ENCODE measurements at places on chromosomes 1 and 21. TPM values are rescaled to one million over a fixed set of nuclear protein-coding genes. Genes with fewer than 3 reads are reported as not detected.

DNA sequence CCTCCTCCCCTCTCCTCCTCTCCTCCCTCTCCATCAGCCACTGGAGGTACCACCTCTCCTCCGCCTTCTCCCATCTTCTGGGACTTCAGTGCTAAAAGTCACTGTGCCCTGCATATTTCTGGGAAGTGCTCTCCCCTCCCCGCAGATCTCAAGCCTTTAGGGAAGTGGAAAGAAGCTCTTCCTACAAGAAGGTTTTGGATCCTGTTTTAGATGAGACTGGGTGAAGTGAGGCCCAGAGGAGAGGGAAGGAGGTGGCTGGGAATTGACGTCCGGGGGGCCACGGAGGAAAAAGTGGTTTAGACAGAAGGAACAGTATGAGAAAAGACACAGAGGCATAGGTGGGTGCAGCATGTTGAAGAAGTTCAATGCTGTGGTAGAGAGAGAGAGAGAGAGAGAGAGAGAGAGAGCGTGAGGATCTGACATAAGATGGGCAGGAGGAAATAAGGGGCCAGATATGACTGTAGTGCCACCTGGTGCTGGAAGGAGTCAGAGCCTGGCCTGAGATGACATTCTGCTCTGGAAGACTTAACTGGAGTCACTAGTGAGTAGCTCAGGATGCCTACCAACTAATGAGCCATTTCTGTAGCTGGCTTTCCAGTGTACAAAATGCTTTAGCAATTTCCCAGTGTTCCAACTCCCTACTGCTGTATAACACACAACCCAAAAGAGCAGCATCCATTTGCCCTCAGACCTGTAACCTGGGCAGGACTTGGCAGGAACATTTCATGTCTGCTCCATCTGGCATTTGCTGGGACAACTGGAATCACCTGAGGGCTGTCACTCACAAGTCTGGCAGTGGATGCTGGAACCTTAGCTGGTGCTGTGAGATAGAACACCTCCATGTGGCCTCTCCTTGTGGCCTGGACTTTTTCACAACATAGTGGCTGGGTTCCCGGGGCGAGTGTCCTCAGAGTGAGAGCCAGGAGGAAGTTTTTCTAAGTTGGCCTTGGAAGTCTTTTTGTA lies 16.6 kb upstream of the ZSCAN20 start:
- no peak for DNase-seq

Gene OR2L2
- total RNA-seq = not detected

DNA sequence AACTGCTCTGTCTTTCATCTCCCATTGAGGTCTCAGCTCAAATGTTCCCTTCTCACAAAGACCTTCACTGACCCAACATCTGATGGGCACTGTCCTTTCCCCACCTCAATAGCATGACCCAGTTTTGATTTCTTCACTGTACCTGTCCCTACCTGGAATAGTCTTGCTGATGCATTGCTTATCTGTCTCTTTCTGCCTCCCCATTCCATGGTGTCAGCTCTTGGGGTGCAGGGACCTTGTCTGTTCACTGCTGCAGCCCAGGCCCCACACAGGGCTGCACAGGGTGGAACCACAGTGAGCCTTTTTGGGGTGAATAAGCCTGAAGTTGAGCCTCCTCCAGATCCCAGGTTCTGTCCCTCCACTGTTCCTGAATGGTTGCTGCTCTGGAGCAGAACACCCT lies 414.9 kb downstream of the PTPRU start:
- DNase-seq = no peak

- no peak for DNase-seq
Observed at GRCh38 chr1:226563666-226564065, 15.1 kb downstream of the STUM start.

- no peak for DNase-seq
Observed at GRCh38 chr1:204384636-204385352, 25.1 kb upstream of the PLEKHA6 start.

Gene USH2A
- total RNA-seq = not detected

GRCh38 chr1:65097076-65097475 lies 50.9 kb upstream of the AK4 start:
- no peak for DNase-seq

Gene FCMR
- total RNA-seq = 0.71 TPM

DNA sequence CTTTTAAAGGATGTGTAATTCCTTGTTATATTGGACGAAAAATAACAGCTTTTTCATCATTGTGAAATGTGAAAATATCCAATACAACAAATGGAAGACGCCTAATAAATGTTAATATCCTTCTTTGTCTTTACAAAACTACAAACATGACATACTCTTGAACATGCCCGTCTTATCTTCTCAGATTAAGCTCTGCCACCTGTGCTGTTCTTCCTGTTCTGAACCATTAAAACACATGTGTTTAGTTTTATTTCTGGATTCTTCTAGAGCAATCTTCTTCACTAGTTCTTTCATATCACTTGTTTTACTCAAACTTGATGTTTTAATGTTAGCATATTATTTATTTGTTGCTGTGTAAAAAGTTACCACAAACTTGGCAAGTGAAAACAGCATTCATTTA lies 147.0 kb downstream of the CLEC20A start:
- DNase-seq = no peak

Gene MPC2
- 15.4 TPM for total RNA-seq

Gene EXOSC10
- total RNA-seq = 64.1 TPM

Gene ZNF644
- 38.5 TPM for total RNA-seq

GRCh38 chr1:8404460-8405370 lies 86.8 kb downstream of the SLC45A1 start:
- no peak for DNase-seq

DNA sequence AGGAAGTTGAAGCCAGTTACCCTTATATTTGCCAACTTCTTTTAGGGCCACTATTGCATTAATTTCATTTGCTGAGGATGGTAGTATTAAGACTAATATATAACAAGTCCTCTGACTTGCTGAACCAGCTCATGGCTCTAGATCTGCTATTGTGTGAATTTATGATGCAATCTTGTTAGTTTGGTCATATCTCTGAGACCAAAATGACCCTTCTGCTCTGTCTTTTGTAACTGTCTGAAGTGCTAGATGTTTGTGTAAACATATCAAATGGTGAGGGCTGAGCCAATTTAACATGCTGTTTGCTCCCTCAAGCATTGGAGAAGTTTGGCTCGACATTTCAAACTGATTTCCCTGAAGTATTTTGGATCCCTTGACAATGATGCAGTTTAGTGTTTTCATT lies 106.9 kb upstream of the PTGFR start:
- DNase-seq = no peak

DNA sequence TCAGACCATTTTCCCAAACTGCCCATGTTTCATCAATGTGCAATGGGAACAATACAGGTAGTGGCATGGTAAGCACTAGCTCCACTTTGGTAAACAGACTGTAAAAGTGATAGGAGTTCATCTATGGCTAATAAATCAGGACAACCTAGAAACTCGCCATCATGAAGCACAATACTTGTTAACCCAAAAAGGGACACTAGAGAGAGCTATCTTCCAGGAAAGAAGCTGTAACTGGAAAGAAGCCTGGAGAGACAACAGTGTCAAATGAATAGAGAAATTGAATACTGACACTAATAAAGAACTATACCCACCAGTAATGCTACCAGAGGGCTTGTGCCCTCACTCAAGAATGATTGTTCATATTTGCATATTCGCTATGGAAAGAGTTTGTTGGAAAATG lies 164.7 kb upstream of the RGS18 start:
- no peak for DNase-seq

DNA sequence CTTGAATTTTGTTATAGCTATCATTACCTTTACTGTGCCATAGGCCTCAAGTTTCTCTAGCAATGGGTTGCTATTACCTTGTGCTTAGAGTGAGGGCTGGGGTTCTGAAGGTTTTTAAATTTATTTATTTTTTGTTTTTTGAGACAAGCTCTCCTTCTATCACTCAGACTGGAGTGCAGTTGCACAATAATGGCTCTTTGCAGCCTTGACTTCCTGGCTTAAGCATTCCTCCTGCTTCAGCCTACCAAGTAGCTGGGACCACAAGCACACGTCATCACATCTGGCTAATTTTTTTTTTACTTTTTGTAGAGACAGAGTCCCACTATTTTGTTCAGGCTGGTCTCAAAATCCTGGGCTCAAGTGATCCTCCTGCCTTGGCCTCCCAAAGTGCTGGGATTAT lies 41.5 kb downstream of the SNX27 start:
- DNase-seq = no peak

Gene FLVCR1
- 4.0 TPM for total RNA-seq

GRCh38 chr21:16535626-16536025 lies 805.8 kb downstream of the USP25 start:
- DNase-seq = no peak

GRCh38 chr1:207404849-207405525 lies 49.1 kb upstream of the CR2 start:
- DNase-seq = peak; percentile 31

DNA sequence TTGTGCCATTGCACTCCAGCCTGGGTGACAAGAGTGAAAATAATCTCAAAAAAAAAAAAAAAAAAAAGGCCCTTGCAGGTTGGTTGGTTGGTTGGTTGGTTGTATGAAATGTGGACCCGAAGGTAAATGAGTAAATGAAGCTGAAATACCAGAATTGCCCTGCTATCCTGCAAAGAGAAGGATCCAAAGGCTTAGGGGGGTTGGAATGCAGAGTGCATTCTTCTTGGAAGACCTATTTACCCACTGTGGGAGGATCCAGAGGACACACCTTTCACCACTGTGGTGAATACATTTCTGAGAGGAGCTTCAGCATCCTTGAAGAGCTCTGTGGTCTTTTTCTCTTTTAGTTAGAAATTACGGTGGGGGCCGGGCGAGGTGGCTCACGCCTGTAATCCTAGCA lies 28.7 kb upstream of the EIF4G3 start:
- no peak for DNase-seq

Gene CCDC181
- 4.8 TPM for total RNA-seq

Gene DNAI4
- 2.7 TPM for total RNA-seq

Gene SNAPIN
- 65.0 TPM for total RNA-seq

- no peak for DNase-seq
Observed at GRCh38 chr1:75129660-75129982, 4.6 kb upstream of the LHX8 start.

- DNase-seq = no peak
Observed at GRCh38 chr1:225816643-225817538, 7.0 kb downstream of the EPHX1 start.

GRCh38 chr1:25522031-25522655 lies 21.3 kb upstream of the LDLRAP1 start:
- peak; percentile 41 for DNase-seq

- no peak for DNase-seq
Observed at GRCh38 chr1:74593887-74594866, 79.4 kb downstream of the ERICH3 start.
